ENCODE measurements at places on chromosomes 4 and X.
A peak's percentile ranks its signal among the peaks of the same experiment; 100 is the strongest.

DNA sequence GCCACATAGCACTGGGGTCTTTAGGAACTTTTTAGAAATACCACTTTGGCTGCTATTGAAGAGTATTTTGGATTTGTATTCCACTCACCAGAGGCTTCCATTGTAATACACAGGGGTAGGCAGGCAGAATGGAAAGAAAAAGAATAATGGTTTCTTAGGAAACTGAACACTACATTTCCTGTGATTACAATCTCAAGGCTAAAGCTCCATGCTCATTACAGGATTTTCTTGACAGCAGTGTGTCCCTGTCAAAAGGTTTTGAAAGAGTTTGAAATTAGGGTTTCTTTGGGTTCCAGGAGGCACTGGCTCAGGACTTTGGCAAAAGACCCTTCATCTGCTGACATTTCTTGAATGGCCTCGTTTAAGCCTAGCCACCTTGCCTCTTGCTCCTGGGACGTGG lies 74.8 kb upstream of the STIM2 start:
- DNase-seq: no peak

DNA sequence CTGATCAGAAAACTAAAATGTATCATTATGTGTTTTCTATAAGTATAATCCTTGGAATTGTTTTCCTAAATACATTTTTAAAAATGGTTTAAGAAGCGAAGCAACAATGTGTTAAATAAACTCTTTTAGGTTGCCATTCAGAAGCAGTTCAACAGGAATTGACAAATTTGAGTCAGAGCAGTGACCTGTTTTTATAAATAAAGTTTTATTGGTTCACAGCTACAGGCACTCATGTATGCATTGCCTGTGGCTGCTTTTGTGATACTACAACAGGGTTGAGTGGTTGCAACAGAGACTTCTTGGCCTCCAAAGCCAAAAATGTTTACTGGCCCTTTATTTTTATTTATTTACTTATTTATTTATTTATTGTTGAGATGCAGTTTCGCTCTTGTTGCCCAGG lies 99.5 kb downstream of the FRMPD4 start:
- DNase-seq: no peak

GRCh38 chr4:1315836-1316536 lies 26.3 kb downstream of the MAEA start:
- DNase-seq: no peak

DNA sequence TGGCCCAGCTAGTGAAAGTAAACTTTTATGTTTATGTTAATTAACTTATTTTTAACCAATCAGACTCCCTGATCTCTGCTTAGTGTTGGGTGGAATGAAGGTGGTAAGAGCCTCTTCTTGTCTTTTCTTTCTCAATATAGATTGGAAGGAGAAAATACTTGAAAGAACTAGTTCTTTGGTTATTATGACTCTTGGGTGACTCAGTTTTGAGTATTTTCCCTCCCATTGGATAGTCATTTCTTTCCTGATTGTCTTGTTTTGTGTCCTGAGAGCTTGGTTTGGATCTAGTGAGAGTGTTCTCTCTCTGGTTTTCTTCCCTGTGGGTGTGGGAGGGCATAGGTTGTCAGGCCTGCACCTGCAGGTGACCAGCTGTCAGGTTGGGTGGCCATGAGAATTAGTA lies 172.0 kb upstream of the GLRA2 start:
- DNase-seq: no peak

- no peak for DNase-seq
These were observed 1.1 kb downstream of the FANCB start for GRCh38 chrX:14871767-14872166.

DNA sequence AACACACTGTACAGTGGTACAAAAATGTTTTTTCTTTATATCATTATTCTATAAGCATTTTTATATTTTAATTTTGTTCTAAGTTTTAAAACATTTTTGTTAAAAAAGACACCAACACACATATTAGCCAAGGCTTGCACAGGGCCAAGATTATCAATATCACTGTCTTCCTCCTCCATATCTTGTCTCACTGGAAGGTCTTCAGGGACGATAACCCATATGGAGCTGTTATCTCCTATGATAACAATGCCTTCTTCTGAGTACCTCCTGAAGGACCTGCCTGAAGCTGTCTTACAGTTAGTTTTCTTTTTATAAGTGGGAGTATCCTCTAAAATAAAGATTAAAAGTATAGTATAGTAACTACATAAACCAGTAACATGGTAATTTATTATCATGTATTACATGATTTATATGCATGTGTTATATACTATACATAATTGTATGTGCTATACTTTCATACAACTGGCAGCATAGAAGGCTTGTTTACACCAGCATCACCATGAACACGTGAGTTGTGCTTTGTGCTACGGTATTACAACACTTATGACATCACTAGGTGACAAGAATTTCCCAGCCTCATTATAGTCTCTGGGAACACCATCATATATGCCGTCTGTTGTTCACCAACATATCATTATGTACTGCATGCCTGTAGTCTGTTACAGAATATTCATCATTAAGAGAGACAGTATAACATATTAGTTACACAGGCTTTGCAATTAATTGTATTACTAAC lies 90.7 kb downstream of the WDFY3 start:
- no peak for DNase-seq

- DNase-seq: no peak
These were observed 11.7 kb upstream of the STATH start for GRCh38 chr4:69984030-69984443.

DNA sequence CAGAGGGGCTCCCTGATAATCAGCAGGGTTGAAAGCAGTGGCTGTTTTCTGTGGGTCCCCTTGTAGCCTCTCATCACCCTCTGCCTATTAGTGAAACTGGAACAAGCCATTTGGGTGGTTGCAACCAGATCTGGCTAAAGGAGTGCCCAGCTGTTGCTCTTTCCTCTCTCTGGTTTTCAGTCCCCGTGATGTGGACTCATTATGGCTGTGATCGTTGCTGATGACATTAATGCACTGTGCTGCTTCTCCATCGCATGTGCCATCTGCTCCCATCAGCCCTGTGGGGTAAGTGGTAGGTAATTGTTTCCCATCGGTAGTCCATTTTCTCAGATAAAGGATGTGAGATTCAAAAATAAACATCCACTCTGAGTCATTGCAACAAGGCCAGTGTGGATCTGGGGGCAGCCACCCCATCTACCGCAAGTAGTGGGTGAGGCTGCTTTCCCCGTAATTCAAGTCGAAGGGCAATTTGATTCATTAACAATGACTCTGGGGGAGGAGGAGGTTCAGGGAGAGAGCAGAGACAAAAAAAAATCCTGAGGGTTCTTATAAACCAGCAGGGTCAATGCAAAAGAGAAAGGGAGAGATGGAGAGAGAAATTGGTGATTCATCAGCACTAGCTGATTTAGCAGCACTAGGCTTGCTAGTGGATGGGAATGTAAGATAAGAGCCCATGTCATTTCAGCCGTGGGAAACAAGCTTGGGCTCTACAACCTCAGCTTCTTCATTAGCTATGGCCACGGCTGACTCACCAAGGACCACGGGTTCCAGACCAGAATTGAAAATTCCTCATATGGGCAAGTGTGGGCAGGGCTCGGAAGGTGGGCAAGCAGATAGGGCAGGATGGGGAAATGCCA lies 357.8 kb downstream of the MID1IP1 start:
- DNase-seq: no peak

DNA sequence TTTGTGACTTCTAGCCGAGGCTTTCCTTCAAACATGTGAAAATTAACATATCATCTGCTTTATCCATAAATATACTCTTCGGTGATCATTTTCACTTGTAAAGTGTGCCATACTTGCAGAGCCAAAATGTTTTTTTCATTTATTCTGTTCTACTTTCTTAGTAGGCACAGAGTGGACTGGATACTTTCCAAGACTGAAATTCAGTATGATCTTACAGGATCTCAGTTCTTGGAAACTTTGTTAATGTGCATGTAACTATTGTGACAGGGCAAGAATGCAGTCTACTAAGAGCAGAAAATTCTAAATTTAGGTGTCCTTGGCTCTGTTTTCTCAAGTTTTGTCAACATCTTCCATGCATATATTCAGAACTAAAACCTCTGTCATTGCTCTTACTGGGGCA lies 284.9 kb downstream of the TEX13A start:
- no peak for DNase-seq

DNA sequence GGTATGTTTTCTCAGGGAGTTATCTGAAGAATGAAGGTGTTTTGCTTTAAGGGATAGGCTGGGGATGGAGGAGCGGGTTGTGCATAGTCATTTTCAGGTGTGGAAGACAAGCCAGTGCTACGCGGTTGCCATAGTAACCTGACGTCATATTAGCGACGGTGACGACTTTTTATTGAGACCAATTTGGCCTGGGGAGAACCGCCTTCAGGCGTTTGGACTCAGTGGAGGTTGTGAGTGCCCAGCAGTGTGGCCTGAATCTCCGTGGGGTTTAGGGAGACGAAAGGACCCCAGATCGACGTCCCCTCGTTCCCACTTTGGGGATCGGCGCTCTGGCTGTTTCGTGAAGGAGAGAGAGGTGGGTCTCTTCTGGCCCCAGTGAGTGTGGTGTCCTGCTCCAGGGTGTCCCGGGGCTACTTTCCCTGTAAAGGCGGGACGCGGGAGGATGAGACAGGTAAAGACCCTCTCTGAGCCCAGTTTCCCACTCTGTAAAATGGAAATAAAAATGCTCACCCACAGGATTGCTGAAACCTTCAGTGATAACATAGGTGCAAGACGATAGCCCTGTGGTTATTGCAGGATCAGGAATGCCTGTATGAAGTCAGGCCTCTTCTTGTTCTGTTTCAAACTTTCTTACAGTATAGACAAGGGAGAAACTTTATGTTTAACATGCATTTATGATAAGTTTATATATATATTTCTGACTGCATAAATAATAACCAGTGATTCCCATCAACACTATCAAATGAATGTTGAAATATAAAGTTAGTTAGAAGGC lies 48.6 kb downstream of the GPRASP3 start:
- peak; percentile 60 for DNase-seq

DNA sequence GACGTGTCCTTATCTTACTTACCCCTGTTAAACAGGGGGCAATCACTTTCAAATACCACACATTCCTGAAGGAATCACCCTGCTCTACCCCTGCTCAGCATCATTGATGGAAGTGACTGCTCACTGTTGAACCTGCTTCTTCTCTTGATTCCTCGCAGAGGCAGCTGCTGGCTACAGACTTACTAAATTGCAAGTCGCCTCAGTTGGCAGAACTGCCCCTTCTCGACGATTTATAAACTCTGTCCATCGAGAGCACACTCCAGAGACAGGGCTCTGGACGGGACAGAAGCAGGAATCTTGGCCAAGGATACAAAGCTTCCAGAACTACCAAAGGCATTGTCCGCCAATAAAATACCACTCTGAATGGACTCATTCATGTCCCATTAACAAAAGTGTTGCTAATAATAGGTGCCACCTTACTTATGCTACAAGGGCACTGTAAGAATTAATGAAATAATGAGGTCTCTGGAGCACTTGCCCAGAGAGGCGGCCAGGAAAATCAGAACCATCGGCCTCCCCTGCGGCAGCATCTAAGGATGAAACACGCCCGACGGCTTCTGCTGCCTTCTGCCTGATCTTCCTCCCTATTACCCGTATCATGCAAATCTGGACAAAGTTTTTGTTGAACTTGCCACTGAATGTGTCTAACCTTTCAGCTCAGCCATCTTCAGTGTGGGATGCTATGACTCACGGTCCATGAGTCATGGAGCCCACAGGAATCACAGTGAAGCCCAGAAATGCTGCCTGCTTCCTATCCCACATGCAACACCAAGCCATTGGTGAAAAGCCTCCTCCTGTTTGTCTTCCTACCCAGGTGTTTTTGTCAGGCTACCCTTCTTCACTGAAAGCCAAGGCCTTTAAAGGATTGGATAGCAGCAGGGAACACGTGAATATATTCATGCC lies 164.9 kb downstream of the MAML3 start:
- DNase-seq: no peak

GRCh38 chr4:111937368-111937767 lies 207.9 kb upstream of the FAM241A start:
- DNase-seq: no peak

DNA sequence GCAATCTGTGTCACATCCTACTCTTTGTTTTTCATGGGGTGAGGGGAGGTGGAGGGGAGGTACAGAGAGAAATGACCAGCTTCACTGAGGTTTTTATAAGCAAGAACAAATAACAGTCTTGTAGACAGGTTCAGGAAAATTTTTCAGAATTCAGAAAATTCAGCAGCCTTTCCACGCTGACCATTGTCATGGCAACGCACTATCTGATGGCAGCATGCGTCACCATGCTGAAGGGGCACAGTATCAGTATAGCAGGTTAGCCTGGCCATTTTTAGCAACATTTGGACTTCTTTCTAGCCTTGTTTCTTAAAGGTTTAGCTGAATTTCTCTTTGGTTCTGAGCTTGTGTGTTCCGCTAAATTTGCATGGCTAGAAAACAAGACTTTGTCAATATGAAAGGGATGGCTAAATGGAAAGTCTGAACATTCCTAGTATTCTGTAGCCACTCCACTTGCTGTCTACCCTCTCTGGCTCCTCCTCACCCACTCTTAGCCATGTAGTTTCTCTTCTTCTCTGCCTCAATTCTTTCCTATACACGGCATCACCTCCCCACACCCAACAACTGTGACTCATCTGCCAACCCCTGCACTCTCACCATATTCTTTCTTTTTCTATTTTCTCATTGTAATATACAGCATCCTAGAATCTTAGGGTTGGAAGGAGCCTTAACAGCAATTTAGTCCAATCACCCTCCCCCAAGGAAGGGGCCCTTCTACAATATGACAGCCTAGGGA lies 42.7 kb upstream of the CITED1 start:
- DNase-seq: no peak

- no peak for DNase-seq
These were observed 40.0 kb downstream of the NELFA start for GRCh38 chr4:1968686-1969295.

DNA sequence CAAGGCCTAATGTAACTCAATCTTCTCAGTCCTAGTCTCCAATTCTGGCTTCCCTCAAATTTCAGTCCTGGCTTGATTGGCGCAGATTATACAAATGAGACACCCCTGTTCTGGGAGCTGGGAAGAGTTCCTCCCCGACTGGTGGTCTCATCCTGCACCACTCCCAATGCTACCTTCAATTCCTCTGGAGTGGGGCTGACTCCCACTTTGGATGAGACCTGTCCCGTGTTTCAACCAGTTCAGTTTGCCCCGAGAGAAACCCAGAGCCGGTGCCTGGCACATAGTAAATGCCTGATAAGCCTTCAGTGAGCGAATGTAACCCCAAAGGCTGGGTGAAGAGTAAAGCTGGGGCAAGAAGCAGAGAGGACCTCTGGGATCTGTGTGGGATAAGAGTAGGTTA lies 4.0 kb upstream of the SYP start:
- DNase-seq: no peak

- DNase-seq: no peak
These were observed 32.2 kb upstream of the CCSER1 start for GRCh38 chr4:90095000-90095399.

GRCh38 chrX:119757979-119758730 lies at the start of gene SOWAHD:
Gene SOWAHD (plus strand): TSS chrX:119758588. CDS start chrX:119758668, 80 bp downstream.
- DNase-seq: no peak

- DNase-seq: no peak
These were observed 238.6 kb downstream of the MID1IP1 start for GRCh38 chrX:39039890-39040289.

- no peak for DNase-seq
These were observed 27.8 kb upstream of the PSAPL1 start for GRCh38 chr4:7462509-7462971.

All from stimulated activated CD8-positive, alpha-beta memory T cell treated with anti-CD3 and anti-CD28 coated beads, Interleukin-4, amount 100 ng/mL, for 1 hour (primary cell).